CD4-positive, alpha-beta T cell treated with Interleukin-6 at 100 ng/mL for 8 hours (primary cell): ENCODE measurements at places on chromosomes 2 and 18.

GRCh38 chr2:206800506-206801417, 35.4 kb downstream of the FASTKD2 start:
- DNase-seq, result peak; percentile 50

- no peak for DNase-seq
These were observed 5.7 kb downstream of the CALCRL start for GRCh38 chr2:187442378-187442777.

GRCh38 chr2:25285265-25286024, 56.3 kb downstream of the DNMT3A start:
- DNase-seq, result no peak

DNA sequence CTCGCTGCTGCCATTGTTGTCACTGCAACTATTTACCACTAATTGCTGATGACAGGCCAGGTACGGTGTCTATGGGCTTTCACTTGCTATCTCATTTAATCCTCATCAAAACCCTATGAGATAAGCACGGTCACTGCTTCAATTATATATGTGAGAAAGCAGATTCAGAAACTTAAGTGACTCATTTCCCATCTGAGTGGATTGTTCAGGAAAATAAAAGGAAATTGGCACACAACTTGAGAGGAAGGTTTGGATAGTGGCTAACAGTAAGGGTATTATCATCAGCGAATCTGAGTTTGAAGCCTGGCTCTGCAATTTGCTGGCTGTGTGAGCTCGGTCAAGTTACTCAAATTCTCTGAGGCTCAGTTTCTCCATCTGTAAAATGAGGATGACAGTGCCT, 196.0 kb downstream of the KCNS3 start:
- DNase-seq, result no peak

DNA sequence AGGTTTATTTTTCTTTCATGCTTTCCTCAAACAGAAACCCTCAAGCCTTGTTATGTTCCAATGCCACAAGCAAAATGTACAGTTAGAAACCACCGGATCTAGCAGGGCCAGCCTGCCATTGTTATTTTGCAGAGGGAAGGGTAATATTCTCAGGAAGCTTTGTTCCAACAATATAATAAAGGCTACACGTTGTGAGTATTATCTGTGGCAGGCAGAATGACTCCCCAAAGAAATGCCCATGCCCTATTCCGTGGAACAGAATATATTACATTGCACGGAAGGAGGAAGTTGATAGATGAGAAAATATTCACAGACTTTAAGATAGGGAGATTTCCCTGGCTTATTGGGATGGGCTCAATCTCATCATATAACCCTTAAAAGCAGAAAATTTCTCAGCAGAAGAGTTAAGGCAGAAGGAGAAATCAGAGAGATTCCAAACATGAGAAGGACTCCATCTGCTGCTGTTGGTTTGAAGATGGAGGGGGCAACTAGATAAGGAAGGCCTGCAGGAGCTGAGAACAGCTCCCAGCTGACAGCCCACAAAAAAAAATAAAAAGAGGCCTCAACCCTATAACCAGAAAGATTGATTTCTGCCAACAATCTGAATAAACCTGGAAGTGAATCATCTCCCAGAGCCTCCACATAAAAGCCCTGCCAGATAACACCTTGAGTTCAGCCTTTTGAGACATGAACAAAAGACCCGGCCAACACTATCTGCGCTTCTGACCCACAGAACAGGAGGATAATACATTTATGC, 466.6 kb downstream of the LPIN1 start:
- DNase-seq, result no peak

DNA sequence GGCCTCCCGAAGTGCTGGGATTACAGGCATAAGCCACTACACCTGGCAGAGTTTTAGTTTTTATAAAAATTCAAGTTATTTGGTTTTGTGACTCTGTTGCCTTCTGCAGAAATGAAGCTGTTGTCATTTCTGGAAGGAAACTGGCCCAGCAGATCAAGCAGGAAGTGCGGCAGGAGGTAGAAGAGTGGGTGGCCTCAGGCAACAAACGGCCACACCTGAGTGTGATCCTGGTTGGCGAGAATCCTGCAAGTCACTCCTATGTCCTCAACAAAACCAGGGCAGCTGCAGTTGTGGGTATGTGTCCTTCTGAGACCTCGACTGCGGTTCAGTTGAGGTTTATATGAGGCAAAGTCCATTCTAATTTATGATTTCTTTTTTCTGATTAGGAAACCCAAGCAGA, 7.2 kb downstream of the MTHFD2 start:
- DNase-seq, result peak; percentile 25

- DNase-seq, result no peak
These were observed 332.9 kb upstream of the NT5C1B start for GRCh38 chr2:18922276-18922675.

- no peak for DNase-seq
These were observed 1106.6 kb upstream of the FAM98A start for GRCh38 chr2:34705551-34706247.

DNA sequence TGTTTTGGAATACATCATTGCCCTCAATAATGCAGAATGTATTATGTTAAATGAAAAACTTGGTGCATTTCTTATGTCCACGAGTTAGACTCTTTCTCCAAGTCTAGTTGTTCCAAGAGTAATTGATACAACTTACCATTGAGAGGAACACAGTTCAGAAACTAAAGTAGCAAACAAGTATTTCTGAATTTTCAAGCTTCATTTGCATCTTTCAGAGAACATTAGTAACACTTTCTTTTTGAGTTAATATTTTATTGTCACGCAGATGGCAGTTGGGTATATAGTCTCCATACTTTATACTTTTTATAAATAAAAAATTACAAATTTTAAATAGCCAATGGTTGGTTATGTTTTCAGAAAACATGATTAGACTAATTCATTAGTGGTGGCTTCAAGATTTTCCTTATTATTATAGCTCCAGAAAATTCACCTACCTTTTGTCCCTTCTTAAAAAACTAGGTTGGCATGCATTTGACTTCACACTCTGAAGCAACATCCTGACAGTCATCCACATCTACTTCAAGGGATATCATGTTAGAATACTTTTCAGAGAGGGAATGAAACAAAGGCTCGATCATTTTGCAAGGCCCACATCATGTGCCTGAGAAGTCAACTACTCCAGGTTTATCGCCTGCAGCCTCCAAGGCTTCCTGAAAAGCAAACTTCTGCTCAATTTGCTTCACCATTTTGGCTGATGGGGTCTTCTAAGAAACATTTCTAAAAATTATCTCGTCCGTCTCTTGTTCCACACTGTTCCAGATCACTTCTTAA, 29.9 kb downstream of the LYPD6B start:
- no peak for DNase-seq
